ENCODE measurements at places on chromosomes 11 and 22. TPM values are rescaled to one million over a fixed set of nuclear protein-coding genes. Genes with fewer than 3 reads are reported as not detected.

DNA sequence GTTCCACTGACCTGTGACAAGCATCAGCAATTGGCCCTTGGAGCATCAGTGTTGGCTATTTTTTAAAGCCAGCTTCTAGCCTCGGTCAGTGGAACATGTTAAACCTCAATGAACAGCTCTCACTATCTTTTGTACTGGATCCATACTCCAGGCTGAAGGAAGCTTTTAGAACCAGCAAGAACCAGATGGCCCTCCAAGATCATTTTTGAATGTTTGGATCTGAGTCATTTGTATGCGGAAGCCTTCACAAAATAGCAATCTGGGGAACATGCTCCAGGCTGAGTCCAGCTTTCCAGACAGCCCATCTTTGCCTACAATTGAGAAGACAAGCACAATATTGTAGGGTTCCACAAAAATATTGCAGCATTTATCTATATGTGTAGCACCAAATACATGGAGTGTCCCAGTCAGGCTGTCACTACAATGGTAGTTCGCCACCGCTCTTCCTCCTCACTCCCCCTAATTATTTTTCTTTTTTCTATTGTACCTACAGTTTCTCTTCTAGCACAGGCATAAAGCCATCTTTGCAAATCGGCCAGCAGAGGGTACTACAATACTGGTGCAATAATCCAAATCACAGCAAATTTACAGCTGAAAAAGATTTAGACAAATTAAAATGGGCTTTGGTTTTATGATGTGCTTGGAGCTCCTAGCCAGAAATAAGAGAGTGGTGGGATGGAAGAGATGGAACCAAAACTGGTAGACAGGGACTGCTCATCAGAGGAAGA lies 177.4 kb upstream of the BLID start:
- DNase-seq = no peak

GRCh38 chr11:61742391-61742790 lies 10.0 kb upstream of the MYRF start:
- no peak for DNase-seq

- peak; percentile 83 for DNase-seq
Observed at GRCh38 chr11:47186700-47187695, 764 bp upstream of the PACSIN3 start.

- DNase-seq = peak; percentile 55
Observed at GRCh38 chr11:43954241-43954640, 11.8 kb downstream of the C11orf96 start.

- DNase-seq = no peak
Observed at GRCh38 chr11:68774194-68774585, 22.9 kb upstream of the TESMIN start.

- no peak for DNase-seq
Observed at GRCh38 chr22:22927888-22928665, 40.5 kb downstream of the IGLL5 start.

- no peak for DNase-seq
Observed at GRCh38 chr11:130854483-130854882, 61.8 kb downstream of the SNX19 start.

- DNase-seq = no peak
Observed at GRCh38 chr11:63621071-63621470, 6.8 kb upstream of the PLAAT3 start.

DNA sequence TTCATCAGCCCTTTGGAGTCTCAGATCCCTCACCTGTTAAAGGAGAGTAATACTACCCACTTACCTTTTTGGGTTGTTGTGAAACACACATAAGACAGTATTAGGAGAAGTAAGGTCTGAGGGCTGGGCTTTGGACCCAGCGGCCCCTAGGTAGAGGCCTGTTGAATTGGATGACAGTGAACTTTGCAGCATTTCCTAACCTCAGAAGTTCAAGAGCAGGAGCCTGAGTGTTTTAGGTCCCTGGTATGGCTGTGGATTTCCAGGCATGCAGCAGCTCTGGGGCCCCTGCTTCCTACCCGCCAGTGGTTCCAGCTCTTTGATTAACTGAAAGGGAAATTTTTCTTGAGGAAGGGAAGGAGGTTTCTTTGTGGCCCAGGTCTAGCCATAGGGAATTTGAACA lies 58.9 kb downstream of the TEAD1 start:
- DNase-seq = no peak

- DNase-seq = no peak
Observed at GRCh38 chr11:36730761-36731160, 132.7 kb upstream of the RAG2 start.

DNA sequence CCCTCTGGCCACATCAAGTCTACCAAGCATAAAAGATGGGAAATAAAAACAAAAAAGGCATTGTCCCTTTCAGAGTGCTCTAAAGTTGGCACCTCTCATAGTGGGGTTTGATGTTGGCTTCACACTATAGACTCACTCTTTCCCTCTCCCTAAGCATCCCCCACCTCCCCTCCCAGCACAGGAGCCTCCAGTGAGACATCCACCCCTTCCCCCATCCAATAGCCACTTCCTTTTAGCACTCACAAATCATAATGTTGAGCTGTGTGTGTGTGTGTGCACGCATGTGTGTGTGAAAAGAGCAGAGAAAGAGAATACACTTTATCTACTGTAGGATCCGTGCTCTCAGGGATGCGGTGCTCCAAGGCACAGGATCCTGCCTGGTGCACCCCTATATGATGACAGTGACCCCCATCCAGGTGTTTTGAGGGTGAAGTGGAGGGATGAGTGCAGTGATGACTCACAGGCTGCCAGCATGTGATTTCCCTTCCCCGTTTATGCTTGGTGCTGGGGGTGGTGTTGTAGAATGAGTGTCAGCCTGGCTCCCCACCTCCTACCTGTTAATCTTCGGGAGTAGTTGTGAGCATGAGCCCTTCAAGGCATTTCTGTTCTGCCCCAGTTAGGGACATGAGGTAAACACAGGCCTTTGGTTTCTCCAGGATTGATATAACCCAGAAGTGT lies 235.2 kb upstream of the B3GAT1 start:
- peak; percentile 47 for DNase-seq

- DNase-seq = no peak
Observed at GRCh38 chr11:41826085-41826484, 366.6 kb upstream of the LRRC4C start.

DNA sequence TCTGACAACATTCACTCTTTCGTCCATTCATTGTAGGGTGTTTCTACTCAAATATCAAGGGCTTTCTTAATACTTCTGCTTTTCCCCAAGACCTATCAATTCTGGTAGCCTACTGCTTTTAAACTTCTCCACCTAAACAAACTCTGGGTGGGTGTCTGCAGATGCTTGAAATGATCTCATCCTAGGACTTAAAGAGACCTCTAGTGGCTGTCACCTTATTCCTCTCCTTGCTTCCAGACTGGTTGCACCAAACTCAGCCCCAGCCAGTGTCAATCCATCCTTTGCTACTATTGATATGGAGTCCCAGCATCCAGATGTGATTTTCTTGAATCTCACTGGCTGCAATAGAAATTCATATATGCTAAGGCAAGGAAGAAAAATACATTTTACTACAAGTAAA lies 274.7 kb downstream of the NXPE2 start:
- peak; percentile 58 for DNase-seq

GRCh38 chr22:21975273-21975672 lies 7.3 kb downstream of the TOP3B start:
- DNase-seq = no peak

DNA sequence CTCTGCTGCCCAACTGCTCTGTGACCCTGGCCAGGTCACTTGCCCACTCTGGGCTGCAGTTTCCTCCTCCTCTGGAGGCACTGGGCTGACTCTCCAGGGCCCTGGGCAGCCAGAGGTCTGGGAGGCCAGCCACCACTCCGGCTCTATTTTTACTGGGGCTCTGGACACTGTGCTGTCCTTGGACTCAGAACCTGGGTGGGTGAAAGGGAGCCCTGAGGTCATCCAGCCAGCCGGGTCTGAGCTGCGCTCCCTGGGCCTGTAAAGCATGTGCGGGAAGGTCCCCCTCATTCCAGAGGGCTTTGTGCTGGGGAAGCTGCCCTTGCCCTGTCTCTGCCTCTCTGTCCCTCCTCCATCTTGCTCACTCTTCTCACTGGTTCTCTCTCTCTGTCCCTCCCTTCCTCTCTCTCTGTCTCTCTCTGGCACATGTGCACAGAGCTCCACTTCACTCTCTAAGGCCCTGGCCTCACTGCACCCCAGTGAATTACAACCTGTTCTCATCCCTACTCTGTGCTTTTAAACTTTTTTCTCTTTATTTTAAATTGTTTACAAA lies 24.6 kb downstream of the MB start:
- no peak for DNase-seq

- DNase-seq = no peak
Observed at GRCh38 chr11:14346303-14346955, 12.6 kb downstream of the RRAS2 start.

- peak; percentile 95 for DNase-seq
Observed at GRCh38 chr22:27670701-27671412, 130.7 kb downstream of the MN1 start.

GRCh38 chr11:63448646-63449045 lies 42.3 kb downstream of the PLAAT5 start:
- no peak for DNase-seq

- no peak for DNase-seq
Observed at GRCh38 chr11:23320131-23320530, 459.9 kb upstream of the CCDC179 start.

DNA sequence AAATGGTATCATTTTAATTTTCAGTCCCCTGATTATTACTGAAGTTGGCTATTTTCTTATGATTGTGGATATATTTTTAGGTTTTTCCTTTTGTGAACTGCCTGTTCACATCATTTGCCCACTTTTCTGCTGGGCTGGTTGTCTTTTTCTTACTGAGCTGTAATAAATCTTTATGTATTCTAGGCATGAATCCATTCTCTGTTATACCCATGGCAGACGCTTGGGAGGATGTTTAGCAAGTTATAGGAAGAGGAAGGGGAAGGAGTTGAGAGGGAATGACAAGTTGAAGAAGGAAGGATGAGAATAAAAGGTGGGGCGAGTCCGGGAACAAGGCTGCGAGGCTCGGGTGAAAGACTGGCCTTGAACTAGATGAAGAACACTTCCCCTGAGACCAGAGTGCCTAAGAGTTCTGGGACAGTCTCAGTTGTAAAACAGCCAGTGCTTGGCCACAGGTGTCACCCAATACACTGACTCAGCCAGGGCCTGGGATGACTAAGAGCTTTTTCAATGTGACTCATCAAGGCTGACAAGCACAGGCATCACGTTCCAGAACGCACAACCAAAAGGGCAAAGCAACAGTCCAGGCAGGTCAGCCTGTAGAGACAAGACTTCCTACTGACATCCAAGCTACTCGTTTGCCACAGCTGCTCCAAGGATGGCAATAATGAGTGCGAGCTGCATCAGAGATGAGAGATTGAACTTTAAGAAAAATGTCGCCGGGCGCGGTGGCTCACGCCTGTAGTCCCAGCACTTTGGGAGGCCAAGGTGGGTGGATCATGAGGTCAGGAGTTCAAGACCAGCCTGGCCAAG lies 35.2 kb downstream of the LRFN4 start:
- DNase-seq = peak; percentile 86

DNA sequence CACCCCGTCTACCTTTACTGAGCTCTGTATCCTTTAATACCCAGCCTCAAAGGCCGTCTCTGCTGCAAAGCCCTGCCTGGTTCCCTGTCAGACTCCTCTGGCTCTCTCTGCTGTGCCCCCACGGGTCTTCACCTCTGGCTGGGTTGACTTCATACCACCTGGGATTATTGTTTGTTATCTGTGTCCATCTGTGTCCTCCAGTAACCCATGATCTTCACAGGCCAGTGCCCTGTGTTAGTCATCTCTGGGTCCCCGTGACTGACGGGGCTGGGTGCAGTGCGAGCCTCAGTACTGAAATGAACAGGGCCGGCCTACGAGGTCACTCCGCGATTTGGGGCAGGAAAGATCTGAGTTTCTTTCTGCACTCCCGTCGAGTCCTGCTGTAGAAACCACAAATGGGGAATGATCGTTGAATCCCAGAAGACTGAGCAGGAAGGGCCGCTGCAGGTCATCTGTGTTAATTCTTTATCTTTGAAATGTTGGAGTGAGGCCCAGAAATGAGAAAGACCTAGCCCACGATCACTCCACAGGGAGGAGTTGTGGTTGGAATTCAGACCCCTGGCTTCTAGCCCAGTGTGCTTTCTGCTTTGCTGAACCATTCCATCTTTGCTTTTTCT lies 12.3 kb upstream of the TUB start:
- peak; percentile 45 for DNase-seq

- peak; percentile 58 for DNase-seq
Observed at GRCh38 chr11:62552485-62553079, 6.0 kb upstream of the AHNAK start.

ZNF215 gene
- 7.7 TPM for total RNA-seq

LAMTOR1 gene
- total RNA-seq = 92.0 TPM

CRYBB3 gene
- 0.36 TPM for total RNA-seq

SCGB1D1 gene
- total RNA-seq = not detected

MS4A8 gene
- total RNA-seq = not detected

TIMP3 gene
- total RNA-seq = 6.3 TPM

E2F8 gene
- total RNA-seq = 12.2 TPM

CYTH4 gene
- not detected for total RNA-seq

SHANK3 gene
- total RNA-seq = 10.5 TPM

NRIP3 gene
- 1.2 TPM for total RNA-seq

MAP6 gene
- total RNA-seq = 4.2 TPM

YWHAH gene
- 193 TPM for total RNA-seq

Measured in endodermal cell (in vitro differentiated cells).